ENCODE measurements at places on chromosomes 5 and 9.

- no peak for DNase-seq
These were observed 50.2 kb downstream of the FAM114A2 start for GRCh38 chr5:153988510-153988909.

DNA sequence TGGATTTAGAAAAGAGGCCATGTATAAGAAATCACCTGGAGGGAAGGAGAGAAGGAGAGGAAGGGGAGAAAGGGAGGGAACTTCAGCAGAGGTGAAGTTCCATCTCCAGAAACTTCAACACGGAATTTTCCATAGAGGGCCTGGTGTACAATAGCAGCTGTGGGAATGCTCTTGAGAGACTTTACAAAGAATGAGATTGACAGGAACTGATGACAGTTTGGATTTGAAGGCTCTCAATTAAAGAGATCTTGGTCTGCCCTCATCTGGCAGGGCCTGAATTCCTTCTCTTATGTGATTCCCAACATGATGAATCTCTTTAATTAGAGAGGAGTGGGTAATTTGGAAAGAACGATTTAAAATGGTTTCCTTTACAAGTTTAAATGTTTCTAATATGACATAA lies 143.5 kb downstream of the MLLT3 start:
- DNase-seq: no peak

DNA sequence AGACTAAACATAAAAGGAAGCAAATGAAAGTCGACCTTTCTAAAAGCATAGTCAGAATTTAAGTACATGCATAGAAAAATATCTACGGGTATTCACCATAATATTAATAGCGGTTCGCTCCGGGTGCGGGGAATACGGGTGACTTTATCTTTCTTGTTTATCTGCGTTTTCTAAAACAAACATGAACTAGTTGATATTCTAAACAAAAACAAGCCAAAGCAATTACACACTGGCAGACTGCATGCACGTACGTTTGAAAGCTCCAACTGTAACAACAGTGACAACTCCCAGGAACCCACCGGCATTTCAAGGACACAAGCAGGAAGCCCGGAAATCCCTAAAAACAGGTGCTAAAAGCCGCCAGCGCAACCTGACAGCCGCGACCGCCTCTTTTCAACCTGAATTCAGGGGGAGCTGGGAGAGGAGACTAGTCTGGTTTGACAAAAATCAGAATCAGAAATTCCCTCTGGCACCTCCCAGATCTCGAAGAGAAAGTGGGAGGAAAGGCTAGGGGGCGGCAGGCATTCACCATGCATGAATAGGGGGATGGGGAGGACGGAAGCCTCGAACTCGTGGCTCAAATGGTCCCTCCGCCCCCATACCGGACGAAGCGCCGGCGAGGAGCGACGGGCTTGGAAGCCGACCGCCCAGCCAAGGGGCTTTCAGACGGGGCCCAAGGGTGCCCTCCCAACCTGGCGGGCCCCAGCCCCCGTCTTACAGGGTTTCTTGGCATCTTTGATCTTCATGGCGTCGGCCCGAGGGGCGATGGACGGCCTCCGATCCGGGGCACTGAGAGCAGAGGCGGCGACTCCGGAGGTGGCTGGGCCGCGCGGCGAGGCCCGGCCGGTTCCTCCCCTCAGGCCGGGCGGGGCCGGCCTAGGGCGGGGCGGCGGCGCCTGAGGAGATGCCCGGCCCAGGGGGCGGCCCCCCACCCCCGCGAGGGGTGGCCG lies at the start of gene PANK3:
TSS of gene PANK3 (minus strand) at position 831 of the 950 bp plus-strand sequence. CDS start at position 746, 85 bp downstream.
- no peak for DNase-seq

- DNase-seq: peak; percentile 15
These were observed 81.0 kb upstream of the MAST4 start for GRCh38 chr5:66515209-66515608.

DNA sequence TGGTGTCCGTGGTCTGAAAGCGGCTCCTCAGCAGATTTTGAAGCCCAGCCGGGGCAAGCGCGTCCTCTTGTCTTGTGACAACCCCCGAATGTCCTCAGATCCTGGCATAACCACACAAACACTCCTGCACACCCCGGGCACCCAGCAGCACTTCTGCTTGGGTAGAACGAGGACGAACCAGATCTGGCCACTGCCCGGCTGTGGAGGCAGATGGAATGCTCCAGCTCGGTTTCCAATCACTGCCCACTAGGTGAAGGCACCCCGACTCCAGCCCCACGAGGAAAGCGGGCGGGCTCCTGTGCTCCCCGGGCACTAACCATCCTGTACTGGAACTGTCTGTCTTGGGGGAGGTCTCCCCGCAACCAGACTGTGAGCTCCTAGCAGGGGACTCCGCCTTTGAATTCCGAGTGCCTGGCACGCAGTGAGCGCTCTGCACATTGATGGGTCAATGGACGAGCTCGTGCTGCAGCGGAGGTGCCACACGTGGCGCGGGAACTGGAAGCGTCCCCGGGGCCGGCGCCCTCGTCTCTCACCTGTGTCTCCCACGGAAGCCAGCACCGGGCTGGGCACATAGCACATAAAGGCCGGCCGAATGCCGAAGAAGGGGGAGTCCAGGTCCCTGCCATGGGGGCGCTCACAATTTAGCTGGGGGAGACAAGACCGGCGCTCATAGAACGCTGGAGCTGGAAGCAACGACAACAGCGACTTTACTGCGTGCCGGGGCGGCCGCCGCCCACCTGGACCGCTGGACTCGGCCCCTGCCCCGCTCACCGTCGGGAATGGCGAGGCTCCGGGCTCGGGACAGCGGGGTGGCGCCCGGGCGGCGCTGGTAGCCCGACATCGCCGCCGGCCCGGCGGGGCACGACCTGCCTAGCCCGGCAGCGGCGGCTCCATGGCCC lies 608 bp downstream of the ENTR1 start:
- peak; percentile 67 for DNase-seq

DNA sequence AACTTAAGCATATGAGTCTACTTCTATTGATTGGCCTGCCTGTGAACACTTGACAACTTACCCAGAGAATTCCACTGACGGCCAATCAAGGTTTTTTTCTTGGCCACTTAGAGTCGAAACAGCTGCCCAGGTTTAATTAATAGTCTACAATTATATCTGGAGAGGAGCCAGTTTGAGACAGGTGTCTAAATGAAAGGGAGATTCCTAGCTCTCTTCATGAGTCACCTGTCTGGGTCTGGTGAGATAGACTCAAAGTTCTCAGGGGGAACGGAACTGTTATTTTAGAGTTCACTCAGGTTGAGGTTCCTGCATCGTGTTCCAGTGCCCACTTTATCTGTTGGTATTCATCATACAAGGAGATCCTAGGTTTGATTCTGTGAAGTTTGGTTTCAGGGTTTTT lies 111.0 kb downstream of the CD180 start:
- no peak for DNase-seq

DNA sequence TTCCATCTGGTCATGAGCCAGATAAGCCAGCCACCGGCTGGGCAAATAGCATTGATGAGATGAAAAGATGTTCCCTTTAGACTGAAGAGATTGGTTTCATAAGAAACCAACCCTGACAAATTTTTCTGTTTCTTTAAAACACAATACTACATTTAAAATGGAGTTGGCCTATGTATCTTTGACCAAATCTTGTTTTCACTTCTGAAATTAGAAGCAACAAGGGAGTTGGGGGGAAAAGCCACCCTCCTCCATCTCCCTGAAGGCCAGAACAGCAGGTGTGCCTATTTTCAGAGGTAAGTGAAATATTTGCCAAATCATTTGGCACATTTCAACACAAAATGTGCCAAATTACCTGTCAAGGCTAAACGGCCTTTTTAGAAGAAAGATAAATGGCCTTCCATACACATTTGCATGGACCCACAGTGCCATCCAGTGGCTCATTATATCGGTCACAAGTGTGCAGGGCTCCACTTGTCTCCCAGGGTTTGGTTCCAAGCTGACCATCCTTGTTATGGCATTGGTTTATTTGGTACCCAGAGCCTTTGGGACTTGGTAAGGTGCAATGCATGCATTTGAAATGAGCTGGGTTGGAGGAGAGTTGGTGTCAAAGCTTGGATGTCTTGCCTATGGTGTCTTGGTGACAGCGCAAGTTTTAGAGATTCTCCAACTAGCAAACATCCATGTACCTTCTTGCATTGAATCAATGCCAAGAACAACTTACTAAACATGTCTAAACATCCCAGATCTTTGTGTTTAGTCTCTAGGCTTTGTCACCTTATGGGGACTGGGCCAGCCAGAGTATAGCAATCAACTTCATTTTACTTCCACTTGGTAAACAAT lies 372.0 kb upstream of the KIF2A start:
- peak; percentile 38 for DNase-seq

GRCh38 chr9:36006549-36007315 lies 30.0 kb upstream of the RECK start:
- no peak for DNase-seq

DNA sequence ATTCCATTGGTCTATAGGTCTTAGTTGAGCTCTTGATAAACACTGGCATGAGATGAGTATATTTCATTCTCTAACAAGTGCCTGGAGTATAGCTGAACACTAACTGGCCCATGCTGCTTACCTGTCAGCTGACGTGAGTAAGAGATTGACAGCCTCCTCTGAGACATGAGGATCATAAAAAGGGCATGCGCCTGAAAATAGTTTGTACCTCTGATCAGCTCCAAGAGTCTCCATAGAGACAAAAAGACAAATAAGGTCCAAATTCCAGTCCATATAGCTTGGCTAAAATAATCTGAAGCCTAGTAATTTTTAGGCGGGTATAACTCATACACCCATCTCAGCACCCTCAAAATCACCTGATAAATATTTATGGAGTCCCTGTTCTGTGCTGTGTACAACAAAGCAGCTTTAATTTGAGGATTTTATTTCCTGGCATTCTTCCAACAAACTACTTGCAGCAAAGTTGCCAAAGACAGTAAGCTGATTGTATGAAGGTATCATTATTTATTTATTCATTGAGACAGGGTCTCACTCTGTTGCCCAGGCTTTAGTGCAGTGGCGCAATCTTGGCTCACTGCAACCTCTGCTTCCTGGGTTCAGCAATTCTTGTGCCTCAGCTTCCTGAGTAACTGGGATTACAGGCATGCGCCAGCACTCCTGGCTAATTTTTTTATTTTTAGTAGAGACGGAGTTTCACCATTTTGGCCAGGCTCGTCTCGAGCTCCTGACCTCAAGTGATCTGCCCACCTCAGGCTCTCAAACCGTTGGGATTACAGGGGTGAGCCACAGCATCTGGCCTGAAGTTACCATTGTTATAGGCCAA lies 16.2 kb upstream of the FSD1L start:
- no peak for DNase-seq

DNA sequence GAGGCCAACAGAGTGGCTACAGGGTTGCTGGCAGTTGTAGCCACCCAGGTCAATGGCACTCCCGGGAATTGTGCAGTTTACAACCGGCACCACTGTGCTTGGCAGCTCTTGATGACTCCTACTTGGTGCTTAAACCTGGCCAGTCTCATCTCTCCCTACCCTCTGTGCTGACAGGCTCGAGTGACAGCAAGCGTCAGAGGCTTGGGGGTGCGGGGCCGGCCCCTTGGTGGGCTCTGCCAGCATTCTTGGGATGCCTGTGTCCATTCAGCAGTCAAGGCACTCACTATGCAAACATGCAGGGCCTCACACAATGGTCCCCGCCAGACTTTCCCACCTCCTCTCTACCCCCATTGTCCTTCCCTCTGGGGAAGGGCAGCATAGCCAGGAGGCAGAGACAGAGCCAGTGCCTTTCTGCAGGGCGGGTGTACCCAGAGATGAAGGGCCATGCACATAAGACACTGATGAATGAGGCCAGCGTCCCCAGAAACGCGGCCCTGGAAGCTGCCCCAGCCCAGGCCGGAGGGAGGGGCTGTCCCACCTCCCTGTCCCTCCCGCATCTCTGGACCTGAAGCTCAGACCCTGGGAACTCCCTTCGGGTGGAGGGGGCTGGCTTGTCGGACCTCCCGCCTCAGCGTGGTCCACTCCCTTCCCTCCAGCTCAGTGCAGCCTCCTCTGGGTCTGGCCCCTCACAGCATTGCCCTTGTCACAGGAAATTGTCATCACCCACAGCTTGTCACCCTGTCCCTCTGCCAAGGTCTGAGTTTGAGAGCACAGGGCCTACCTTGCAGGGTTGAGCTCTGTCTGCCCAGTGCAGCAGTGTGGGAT lies 26.4 kb upstream of the NOTCH1 start:
- DNase-seq: no peak

GRCh38 chr5:124438903-124439281 lies 307.5 kb downstream of the ZNF608 start:
- peak; percentile 39 for DNase-seq

- DNase-seq: no peak
These were observed 202.6 kb downstream of the DENND1A start for GRCh38 chr9:123727332-123727731.

- no peak for DNase-seq
These were observed 82.8 kb upstream of the TLE1 start for GRCh38 chr9:81772144-81772543.

DNA sequence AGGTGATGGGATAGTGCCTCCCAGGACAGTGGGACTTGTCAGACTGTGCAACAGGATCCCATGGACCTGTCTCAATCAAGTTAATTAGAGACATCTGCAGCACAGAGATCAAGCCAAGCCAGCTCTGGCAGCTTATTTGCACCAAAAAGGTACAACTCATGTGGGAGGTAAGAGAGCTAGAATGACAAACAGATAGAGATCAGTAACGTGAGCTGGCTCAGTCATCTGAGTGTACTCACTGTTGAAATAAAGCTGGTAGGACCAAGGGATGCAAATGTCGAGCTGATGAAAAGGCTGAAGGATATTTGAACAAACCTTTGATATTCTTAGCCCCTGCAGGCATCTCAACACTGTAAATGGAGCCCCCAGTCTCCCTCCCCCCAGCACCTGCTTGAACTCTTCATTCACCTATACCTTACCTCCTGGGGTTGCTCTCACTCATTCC lies 198.1 kb downstream of the EFNA5 start:
- no peak for DNase-seq

GRCh38 chr9:546235-546634 lies 295.3 kb upstream of the DMRT1 start:
- DNase-seq: no peak

- DNase-seq: no peak
These were observed 221.2 kb upstream of the IRX4 start for GRCh38 chr5:2103940-2104339.

DNA sequence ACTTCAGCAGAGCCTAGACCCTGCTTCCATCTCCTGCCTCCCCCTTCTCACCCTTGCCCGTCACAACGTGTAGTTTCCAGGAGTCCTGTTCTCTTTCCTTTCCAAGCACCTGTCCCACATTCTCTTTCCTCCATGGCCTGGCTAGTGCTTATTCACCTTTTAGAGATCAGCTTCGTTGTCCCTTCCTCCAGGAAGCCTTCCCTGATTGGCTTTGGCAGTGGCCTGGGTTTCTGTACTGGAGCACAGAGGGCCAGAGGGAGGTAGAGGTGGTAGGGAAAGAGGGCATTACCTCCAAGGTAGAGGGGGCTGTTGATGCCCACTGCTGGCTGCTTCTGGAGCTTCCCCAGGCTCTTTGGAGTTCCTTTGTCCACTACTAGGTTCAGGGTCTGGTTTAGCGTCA lies 93.7 kb upstream of the PANK3 start:
- DNase-seq: no peak

DNA sequence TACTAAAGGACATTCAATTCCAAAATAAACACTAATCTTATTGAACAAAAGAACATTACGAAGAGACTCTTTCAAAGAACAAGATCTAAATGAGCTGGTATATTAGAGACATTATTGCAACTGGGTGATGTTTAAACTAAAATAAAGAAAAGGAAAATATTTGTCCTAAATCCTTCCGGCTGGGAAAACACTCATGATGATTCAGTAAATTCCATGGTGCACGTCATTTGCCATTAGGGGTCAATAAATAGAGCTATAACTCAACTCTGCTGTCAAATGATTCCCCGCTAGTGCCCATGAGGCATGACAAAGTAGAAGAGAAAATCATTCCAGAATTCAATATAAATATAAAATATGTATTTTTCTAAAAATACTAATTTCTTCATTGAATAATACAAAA lies 565.5 kb upstream of the TUSC1 start:
- no peak for DNase-seq
